ENCODE measurements at places on chromosomes 12 and 14.

DNA sequence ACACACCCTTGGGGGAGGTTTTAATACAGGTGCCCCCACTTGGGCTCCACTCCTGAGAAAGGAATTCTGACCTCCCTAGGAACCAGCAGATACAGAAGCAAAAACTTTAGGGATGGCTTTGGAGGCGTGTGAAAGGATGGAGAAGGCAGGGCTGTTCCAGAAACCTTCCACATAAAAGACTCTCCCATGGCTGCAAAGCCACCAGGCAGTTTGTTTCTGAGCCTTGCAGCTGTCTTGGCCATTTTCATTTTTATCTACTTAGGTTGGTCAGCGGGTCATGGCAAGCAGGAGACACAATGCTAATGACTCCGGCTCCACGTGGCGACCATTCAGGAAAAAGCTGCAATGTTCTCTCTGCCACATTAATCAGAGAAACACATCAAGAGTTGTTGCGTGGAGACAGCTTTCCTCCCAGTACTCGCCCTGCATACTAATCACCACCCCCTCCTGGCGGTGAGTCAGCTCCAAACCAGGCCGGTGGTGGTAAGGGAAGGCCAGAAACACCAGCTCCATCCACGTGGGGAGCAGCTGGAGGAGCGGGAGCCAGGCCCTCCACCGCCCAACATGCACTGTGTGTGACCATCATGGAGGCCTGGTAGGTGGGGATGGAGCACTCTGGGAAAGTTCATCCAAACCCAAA is 30.9 kb upstream of the IRF2BPL start:
- peak; percentile 71 for DNase-seq

GRCh38 chr12:24947541-24948419 is 1.1 kb downstream of the BCAT1 start:
- DNase-seq: no peak

DNA sequence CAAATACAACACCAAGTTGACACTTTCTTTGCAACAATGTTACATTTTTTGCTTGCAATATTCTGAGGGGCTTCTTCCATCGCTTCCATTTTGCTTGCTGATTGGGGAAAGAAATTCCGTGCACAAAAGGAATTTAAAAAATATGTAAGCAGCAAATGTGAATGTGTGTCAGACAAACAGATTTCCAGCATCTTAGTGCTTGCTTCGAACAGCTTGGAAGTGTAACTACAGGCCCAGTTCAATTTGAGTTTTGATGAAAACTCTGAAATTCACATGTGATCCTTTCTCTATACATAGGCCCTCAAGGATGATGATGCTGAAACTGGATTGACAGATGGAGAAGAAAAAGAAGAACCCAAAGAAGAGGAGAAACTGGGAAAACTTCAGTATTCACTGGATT is 399.1 kb downstream of the PAWR start:
- no peak for DNase-seq

DNA sequence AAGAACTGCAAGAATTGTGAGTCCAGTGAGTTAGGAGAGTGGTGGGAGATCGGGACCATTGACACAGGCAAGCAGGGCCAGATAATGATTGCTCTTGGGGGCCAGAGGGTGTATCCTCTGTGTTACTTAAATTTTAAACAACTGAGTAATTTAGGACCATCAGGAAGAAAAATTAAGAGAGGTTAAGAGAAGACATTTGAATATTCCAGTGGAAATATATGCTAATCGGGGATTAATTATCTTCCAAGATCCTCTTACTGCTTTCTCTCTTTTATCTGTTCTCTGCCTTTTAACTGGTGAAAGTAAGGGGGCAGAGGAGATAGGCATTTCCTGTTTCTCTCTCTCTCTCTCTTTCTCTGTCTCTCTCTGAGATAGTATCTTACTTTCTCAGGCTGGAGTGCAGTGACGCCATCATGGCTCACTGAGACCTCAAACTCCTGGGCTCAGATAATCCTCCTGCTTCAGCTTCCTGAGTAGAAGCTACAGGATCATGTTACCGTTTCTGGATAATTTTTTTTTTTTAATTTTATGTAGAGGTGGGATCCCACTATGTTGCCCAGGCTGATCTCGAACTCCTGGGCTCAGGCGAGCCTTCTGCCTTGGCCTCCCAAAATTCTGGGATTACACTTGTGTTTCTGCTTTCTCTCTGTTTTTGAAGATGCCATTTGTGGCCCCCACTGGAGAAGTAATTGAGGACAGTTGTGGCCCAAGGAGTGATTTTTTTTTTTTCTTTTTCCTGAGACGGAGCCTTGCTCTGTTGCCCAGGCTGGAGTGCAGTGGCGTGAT is 85.1 kb downstream of the DIP2B start:
- no peak for DNase-seq

GRCh38 chr12:51868821-51869495 is 18.9 kb upstream of the ANKRD33 start:
- no peak for DNase-seq

DNA sequence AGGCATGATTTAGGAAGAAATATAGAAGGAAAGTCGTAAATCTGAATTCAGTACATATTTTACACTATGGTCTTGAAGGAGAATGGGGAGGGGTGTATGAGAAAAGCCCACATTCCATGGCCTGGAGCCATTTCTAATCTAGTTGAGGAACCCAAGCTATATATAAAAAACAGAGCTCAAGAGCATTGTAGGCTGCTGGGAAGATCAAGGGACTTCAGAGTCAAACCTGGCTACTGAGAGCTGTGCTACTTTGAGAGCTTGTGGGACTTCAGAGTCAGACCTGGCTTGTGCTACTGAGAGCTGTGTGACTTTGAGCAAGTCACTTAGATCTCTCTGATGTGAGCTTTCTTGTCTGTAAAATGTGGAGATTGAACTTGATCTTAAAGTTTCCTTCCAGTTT is 58.7 kb downstream of the TBK1 start:
- DNase-seq: no peak

DNA sequence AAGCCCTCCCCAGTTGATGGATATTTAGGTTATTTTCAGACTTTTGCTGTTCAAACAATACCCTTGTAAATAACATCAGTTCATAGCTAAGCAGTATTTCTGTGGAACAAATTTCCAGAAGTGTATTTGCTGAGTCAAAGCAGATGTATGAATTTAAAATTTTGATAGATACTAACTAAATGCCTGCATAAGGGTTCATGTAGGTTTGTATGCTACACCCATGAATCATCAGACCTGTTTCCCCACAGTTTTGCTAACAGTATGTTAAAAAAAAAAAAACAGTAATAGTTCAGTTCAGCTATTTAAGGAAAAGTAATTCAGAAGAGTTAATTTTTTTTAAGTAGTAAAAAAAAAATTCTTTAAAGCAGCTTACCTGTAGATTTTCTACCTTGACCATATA is 236.1 kb upstream of the DIO2 start:
- DNase-seq: no peak

GRCh38 chr12:89824822-89825221 is 116.2 kb upstream of the ATP2B1 start:
- DNase-seq: no peak

GRCh38 chr12:2397356-2398045 is 344.7 kb downstream of the CACNA1C start:
- no peak for DNase-seq

- no peak for DNase-seq
These were observed 48.5 kb upstream of the TSPAN11 start for GRCh38 chr12:30878024-30878423.

DNA sequence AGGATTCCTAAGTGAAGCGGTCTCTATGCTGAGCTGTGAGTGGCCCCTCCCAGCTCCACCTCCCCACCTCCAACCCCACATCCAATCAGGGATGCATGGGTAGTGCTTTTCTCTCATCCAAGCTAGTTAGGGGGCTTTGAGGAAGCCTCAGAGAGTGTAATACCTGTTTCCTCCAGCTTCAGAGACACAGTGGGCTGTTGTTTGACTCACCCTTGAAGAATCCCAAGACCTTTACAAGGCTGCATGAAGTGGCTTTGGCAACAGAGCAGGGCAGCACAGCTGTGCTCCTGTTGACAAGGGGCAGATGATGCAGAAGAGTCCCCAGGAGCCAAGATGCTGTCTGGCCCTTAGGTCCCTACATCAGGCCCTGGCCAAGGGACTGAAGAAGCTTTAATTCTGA is 27.1 kb upstream of the CLMN start:
- no peak for DNase-seq

GRCh38 chr12:132766380-132767085 is 4.9 kb upstream of the ANKLE2 start:
- no peak for DNase-seq

GRCh38 chr12:49803693-49804450 is 24.3 kb downstream of the NCKAP5L start:
- DNase-seq: no peak

GRCh38 chr12:127238107-127238506 is 1028.9 kb upstream of the TMEM132C start:
- no peak for DNase-seq

DNA sequence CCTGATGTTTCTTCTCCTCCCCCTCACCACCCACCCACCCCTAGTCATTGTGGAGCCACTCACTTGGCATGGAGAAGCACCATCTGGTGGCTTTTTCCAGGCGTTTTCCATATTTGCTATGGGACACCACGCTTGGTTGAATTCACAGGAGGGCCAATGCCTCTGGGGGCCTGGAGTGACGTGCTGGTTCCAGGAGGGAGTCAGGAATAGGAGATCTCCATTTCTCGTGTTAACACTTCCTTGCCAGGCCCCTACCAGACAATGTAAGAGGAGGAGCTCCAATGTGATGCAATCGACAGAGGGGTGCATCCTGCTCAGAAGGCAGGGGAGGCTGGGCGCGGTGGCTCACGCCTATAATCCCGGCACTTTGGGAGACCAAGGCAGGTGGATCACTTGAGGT is 21.6 kb upstream of the TESC start:
- DNase-seq: no peak

GRCh38 chr14:102528431-102529170 is 19.0 kb upstream of the ANKRD9 start:
- DNase-seq: no peak

DNA sequence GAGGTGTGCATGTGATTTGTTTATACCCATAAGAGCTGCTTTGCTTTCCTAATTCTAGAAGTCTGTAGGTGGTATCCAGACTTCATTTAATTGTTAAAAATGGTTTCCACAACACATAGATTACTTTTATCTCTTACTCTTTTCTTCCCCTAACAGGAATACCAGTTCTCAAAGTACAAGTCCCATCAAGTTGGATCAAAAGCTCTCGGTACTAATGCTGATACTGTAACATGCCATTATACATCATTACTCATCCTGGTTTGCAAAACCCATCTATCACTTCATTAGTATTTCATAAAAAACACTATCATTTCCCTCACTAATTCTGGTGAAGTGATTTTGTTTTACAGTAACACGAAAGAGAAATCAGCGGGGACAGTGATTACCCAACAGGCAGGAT is 94.3 kb downstream of the PPP2R5E start:
- DNase-seq: no peak

- no peak for DNase-seq
These were observed 287.1 kb upstream of the SRRM4 start for GRCh38 chr12:118694128-118694775.

DNA sequence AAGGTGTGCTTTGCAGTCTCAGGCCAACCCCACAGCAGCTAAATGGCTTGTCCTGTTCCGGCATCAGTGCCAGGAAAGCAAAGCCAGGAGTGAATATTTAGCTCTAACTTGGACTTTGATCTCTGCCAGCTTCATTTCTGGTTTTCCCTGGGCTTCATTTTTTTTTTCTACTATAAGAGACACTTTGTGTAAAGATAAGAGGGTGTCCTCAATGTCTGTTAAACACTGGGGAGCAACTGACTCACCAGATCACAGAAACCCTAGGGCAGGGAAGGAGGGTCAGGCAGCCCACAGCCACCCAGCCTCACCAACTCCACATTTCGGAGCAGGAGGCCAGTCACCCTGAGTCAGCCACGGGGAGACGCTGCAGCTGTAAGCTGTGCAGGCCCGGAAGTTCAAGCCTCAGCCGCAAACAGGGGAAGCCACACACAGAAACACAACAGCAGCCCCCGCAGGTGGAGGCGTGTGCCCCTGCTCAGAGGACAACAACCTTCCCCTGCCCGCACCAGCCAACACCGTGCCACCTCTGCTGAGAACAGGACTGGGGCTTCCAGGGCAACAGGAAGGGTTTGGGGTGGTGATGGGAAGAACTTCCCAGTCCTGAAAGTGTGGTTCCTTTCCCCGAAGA is 6.3 kb downstream of the TNFRSF1A start:
- DNase-seq: no peak

- no peak for DNase-seq
These were observed 90.6 kb upstream of the G2E3 start for GRCh38 chr14:30468354-30468753.

DNA sequence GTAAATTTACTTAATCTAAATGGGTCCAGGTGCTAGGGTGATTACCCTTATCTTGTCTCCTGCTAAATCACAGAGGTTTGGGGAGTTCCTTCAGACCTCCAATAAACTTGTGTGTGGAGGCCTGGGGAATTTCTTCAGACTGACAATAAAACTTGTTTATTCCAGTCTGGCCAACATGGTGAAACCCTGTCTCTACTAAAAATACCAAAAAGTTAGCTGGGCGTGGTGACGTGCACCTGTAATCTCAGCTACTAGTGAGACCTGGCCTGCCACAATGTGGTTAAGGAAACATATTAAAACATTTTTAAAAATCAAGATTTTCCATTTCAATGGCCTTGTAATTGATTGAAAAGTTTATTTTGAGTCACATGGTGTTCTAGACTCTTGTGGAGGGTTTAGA is 126.9 kb upstream of the FGD4 start:
- no peak for DNase-seq

DNA sequence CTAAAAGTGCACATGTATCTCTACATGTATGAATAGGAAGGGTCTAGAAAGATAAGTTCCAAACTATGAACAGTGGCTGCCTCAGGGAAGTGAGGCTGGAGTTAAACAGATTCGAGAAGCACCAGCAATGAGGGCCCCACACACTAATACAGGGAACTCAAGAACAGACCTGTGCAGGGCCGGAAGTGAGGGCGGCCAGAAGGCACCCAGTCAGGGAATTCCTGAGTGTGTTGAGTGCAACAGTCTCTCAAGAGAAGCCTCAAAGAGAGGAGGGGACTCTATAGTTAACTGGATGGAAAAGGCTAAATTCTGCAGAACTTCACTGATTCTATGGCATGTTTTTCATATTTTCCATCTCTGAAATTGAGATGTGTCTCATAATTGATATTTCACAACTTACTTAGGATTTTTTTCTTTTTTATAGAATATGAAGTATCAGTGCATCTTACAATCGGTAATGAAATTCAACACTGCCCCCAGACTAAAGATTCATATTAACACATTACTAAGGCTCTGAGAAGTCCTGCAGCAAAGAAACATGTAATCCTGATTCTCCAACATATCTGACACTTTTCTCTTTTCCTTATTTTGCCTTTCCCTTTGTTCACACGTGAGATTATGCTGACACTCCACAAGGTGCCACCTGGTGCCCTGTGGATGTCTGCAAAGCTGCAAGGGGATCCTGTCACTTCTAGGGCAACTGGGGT is 61.3 kb downstream of the CHGA start:
- no peak for DNase-seq

All from amygdala (tissue), 56 donors.